ENCODE measurements at places on chromosomes 13 and 19.

DNA sequence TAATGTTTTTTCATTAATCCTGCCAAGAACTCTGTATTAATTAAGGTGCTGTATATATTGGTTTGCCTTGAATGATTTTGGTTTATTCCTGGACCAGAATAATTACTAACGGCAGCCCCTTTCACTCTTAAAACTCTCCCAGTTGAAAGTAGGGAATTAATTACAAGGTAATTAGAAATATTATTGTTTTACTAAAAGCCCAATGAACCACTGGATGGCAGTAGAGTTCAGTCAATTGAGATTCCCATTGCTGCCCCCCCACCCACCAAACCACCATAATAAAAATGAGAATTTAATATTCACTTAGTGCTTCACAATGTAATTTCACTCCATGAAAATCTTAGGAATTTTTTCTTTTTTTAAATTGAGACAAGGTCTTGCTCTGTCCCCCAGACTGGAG lies 13.7 kb downstream of the WBP4 start:
- no peak for DNase-seq

- no peak for DNase-seq
These were observed at the start of gene RHPN2 for GRCh38 chr19:33064792-33065550. Gene RHPN2, minus strand, starts transcription at chr19:33064888. Its CDS starts 36 bp downstream, at chr19:33064852.

DNA sequence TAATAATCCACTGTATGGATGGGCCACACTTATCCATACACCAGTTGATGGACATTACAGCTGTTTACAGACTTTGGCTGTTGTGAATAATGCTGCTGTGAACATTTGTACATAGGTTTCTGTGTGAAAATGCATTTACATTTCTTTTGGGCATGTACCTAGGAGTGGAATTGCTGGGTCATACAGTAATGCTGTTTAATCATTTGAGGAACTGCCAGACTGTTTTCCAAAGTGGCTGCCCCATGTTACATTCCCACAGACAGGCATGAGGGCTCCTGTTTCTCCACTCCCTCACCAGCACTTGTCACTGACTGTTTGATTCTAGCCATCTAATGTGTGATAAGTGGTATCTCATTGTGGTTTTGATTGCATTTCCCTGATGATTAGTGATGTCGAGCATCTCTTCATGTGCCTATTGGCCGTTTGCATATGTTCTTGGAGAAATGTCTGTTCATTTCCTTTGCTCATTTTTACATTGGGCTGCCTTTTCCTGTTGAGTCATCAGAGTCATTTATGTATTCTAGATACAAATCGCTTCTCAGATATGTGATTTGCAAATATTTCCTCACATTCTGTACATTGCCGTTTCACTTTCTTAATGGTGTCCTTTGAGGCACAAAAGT lies 12.8 kb downstream of the TMEM255B start:
- DNase-seq, result no peak

DNA sequence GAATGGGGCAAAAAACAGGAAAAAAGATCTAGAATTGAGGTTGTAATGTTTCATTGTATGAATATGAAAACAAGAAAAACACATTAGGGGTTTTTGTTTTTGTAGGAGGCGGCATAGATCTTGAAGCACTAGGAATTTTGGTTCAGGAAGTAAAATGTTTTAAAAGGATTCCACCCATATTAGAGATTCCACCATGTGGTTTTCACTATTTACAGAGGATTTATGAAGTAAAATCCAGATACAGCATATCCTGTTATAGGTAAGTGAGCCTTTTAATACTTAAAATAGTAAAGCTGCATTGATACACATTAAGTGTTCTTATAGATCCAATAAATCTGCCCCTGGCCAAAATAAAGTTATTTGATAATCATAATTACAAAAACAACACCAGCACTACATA lies 61.4 kb downstream of the MICU2 start:
- DNase-seq, result no peak

DNA sequence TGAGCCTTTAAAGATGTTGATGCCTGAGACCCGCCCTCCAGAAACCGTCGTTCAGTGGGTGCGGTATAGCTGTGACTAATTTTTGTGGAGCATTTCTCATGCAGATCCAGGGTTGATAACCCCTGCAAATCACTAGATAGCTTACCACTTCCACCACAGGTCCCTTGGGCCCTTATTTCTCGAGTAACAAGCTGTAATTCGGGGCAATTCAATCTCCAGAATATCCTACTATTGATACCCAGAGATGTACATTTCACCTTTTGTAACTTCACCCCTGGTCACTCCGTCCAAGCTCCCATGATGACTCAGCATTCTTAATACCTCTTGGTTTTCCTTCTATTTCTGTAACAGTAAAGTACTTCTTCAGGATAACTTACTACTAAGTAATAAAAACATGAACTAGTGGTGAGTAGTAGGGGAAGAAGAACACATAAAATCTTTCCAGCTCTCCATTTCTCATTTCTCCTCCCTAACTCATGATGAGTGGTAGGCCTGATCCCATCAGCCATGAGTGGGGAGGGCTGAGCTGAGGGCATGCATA lies 71.9 kb upstream of the UBL3 start:
- DNase-seq, result no peak

GRCh38 chr13:92574499-92574898 lies 652.1 kb upstream of the GPC6 start:
- no peak for DNase-seq

DNA sequence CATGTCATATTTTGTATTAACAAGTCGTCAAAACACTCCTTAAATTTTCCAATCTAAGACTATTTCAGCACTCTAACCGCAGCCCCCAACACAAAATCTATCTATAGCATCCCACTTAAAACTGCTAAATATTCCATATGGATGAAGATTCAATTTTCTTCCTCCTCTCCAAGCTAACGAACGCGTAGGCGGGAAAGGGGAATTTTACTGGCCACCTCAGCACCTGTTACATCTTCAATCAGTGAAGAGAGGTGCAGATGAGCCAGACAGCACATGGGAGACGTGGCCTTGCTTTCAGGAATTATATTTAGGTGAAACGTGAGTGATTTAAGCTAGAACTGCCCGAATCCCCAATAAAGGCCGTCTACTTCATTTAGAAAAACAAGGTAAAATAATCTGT lies 1.1 kb downstream of the RBM26 start:
- no peak for DNase-seq

DNA sequence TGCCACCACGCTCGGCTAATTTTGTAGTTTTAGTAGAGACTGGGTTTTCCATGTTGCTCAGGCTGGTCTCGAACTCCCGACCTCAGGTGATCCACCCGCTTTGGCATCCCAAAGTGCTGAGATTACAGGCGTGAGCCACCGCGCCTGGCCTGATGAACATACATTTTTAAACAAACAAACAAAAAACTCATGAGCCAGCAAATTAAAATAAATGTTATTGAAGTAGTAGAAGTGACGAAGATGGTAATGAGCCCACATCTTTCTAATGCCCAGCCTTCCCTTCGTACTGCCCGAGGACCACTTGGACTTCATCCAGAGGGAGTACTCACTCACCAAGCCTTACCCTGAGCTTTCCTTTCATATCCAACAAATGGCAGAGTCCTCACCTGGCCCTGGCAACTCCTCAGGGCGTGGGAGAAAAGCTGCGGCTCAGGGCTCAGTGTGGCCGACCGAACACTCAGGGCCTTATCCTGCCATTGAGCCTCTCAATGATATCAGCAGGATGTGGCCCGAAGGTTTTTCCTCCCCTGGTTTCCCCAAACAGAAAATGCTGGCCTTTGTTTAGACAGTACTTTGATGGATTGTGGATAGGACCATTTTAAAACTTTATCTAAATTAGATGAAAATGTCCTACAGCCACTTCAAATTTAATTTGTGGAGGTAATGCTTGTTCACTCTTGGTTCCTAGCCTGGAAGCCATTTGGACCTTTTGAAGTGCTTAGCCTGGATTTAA lies 22.8 kb upstream of the ABCC4 start:
- DNase-seq, result no peak

GRCh38 chr19:3655402-3656072 lies 28.9 kb upstream of the CACTIN start:
- DNase-seq, result no peak
